CD8-positive, alpha-beta memory T cell (primary cell): ENCODE measurements at places on chromosomes 2 and 18.

DNA sequence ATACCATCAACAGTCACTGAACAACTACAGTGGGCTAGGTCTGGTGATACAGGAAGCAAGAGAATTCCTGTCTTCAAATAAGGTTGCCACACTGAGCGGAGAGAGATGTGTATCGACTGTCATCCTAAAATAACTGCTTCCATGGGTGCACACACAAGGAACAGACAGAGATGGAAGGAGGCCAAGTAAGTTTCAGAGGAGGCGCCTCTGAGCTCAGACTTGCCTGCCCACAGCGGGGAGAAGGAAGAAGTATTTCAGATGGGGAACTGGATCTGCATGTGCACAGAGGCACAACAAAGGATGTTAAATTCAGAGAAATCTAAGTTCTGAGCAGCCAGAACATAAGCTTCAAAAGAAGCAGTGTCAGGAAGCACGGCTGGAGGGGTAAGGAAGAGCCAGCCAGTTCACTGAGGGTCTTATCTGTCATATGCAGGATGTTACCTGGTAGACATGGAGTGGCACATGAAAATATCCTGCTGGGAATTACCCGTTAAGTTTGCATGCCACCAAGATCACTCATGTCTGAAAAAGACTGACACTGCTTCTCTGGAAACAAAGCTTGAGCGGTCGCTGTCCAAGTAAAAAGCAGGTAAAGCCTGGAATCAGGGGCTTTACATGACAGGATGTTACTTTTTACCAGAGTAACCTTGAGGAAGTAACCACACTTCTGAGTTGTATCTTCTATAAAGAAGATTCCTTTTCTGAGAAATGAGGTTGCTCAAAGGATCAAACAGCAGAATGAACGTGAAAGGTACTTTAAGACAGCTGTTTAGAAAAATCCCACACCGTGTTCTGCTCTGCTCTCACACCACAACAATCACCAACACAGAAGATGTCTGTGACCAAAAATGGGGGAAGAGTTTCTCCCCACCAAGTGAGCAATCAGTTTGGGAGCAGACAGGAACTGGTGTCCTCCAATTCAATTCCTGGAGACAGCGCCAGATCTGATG lies 260.2 kb downstream of the NBAS start:
- no peak for DNase-seq

DNA sequence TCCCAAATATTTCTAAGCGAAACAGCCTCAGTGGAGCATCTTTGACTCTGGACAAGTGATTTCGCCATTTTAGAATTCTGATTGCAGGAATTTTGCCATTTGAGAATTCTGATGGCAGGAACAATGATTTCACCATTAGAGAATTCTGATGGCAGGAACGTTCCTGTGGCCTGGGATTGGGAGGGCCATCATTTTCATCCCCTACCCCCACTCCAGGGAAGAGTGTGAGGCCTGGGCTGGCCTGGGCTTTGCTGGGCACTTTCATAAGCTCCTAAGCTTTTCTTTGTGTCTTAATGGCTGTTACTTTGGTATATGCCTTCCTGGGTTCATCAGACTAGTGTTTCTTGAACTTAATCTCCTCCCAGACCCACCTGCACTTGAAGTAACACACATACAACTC lies 129.3 kb upstream of the EPAS1 start:
- DNase-seq, result no peak

- DNase-seq, result peak; percentile 14
Observed at GRCh38 chr2:113370478-113371091, 66.9 kb upstream of the ZNG1B start.

DNA sequence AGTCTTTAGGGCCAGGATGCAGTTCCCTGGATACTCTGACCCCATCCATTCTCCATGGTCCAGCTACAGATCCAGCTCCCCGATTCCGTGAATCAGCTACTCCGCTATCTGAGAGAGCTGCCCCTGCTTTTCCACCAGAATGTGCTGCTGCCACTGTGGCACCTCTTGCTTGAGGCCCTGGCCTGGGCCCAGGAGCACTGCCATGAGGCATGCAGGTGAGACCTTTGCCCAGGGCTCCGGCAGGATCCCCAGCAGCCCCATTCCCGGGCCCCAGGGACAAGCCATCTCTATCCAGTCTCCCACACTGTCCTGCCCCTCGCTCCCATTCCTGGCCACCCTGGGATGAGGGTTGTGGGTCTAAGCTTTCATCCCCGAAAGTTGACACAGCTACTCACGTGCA lies 7.5 kb downstream of the TMEM214 start:
- DNase-seq, result no peak

DNA sequence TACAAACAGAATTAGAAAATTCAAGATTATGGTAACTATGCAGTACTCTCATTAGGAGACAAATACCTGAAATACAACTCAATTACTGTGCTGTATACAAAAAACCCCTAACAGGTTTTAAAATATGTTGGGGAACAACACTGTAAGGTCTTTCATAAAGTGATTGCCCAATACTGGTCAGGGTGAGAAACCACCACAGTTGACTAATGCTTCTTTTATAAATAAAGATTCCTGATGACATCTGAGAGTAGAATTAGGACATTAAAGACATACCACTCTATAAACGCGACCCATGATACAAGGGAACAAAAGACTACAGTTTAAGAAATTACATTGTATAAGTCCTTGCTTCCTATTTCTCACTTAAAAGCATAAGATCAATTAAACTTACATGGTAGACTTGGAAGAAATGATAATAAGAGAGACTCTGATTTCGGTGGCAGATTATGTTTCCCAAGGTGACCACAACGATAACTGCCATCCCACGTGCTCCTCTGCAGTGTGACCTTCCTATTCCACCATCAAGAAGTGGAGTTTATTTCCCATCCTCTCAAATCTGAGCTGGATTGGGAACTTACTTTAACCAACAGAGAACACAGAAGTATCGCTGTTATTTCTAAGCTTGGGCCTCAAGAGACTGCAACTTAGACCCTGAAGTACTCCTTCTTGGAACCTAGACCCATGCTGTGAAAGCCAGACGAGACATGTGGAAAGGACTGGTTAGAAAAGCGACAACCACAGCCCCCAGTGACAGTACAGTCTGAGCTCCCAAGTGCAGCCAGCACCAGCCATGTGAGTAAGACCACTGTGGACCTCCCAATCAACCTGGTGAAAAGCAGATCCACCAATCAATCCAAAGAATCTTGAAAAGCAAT lies 52.3 kb downstream of the ZNF521 start:
- DNase-seq, result no peak

DNA sequence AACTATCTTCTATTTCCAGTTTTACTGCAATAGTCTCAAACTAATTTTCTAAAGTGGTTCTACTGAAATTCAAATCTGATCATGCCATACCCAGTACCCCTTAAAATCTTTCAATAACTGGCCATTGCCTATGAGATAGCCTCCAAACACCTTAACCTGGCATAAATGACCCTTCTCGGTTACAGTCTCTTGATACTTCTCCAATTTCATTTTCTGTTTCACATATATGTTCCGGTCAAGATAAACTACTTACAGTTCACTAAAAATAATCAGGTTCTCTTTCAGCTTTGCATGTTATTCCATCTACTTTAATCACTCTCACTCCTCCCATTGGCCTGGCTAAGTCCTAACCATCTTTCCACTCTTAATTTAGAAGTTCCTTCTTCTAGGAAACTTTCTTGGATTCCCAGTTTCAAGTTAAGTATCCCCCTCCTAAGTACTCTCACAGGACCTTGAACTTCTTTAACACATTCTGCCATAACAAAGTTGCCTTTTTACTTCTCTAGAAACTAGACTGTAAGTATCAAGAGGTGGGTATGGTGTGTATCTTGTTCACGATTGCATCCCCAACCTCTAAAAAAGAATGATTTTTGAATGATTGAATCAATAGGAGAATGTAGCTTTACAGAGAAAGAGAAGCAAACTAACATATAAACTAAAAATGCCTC lies 110.2 kb upstream of the RBBP8 start:
- DNase-seq, result no peak
